ENCODE measurements at places on chromosomes 6 and 20. TPM values are rescaled to one million over a fixed set of nuclear protein-coding genes. Genes with fewer than 3 reads are reported as not detected.

The MYLK2 gene
- 273 TPM for polyA plus RNA-seq

DNA sequence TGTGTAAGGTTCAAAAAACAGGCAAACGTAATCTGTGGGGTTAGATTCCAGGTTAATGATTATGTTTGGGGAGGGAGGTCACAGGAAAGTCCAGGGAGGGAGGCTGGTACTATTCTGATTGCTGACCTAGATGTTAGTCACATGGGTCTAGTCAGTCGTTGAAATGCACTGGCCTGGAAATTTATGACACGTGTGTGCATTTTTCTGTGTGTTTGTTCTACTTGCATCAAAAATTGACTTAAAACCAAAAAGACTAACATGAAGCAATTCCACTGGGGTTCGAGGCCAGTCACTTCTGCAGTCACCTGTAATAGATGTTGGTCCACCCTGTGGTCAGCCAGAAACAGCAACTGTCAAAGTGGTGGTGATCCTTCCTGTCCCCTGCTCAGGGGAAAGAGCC is 104.2 kb upstream of the MLN start:
- no peak for DNase-seq
- no peak overlapping the region for H3K4me3 ChIP-seq
- H3K36me3 ChIP-seq, result no peaks in the 10 kb centered on the region
- H3K27me3 ChIP-seq, result no peaks in the 10 kb centered on the region
- H3K4me1 ChIP-seq, result no peaks in the 10 kb centered on the region
- H3K27ac ChIP-seq, result no peak overlapping the region

GRCh38 chr6:70151616-70152015 is 151.3 kb downstream of the COL9A1 start:
- no peak for DNase-seq
- H3K27ac ChIP-seq, result no peak overlapping the region
- H3K36me3 ChIP-seq, result no peaks in the 10 kb centered on the region
- H3K4me1 ChIP-seq, result peaks cover 13% of the 10 kb centered on the region
- H3K27me3 ChIP-seq, result no peaks in the 10 kb centered on the region

The USP49 gene
- 0.38 TPM for polyA plus RNA-seq

- H3K4me3 ChIP-seq, result no peak overlapping the region
- DNase-seq, result no peak
- H3K4me1 ChIP-seq, result peaks cover 50% of the 10 kb centered on the region
- H3K27ac ChIP-seq, result peak overlapping the region; percentile 75
These were observed 1.4 kb upstream of the OSBPL2 start for GRCh38 chr20:62236766-62237513.

DNA sequence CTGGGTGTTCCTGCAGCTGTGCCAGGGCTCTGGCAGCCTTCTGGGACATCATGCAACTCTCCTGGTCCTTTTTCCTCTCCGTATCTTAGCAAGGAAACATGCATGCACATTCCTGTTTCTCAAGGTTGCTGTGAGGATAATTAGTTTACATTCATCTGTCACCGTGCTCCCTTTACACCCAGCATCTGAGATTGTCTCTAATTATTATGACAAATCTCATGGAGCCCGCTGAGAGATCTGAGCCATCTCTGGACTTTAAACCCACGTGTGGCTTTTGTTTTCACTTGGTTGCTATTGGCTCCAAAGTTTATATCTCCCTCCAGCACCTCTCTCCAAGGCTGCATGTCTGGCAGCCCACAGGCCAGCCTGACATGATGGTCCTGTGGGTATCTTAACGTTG is 167.6 kb downstream of the UNC5CL start:
- no peaks in the 10 kb centered on the region for H3K36me3 ChIP-seq
- no peak overlapping the region for H3K4me3 ChIP-seq
- no peaks in the 10 kb centered on the region for H3K27me3 ChIP-seq

The ISM1 gene
- polyA plus RNA-seq, result 0.56 TPM

GRCh38 chr6:161370880-161371279 is 97.0 kb upstream of the AGPAT4 start:
- H3K27me3 ChIP-seq, result no peaks in the 10 kb centered on the region
- no peak overlapping the region for H3K4me3 ChIP-seq
- peaks cover 6% of the 10 kb centered on the region for H3K4me1 ChIP-seq
- H3K27ac ChIP-seq, result no peak overlapping the region
- no peaks in the 10 kb centered on the region for H3K36me3 ChIP-seq
- DNase-seq, result peak; percentile 67

All from psoas muscle (tissue), 8 donors.